ENCODE measurements at places on chromosomes 1 and 21. TPM values are rescaled to one million over a fixed set of nuclear protein-coding genes. Genes with fewer than 3 reads are reported as not detected.

The DNALI1 gene
- total RNA-seq, result not detected

The GIPC2 gene
- 0.04 TPM for total RNA-seq

The SLC44A5 gene
- not detected for total RNA-seq

The LCE1A gene
- not detected for total RNA-seq

The KCNK1 gene
- total RNA-seq, result not detected

The ABCA4 gene
- 0.25 TPM for total RNA-seq

The PALMD gene
- total RNA-seq, result not detected

The FAM72C gene
- total RNA-seq, result 13.7 TPM

The FAM151A gene
- total RNA-seq, result not detected

The WLS gene
- total RNA-seq, result not detected

The MIXL1 gene
- 20.8 TPM for total RNA-seq

The ZNF648 gene
- not detected for total RNA-seq

The CAPN8 gene
- not detected for total RNA-seq

The VHLL gene
- not detected for total RNA-seq

The RBM15 gene
- total RNA-seq, result 150 TPM

The GNAT2 gene
- not detected for total RNA-seq

The GUCA2A gene
- not detected for total RNA-seq

The ASCL5 gene
- not detected for total RNA-seq

The FBXO2 gene
- not detected for total RNA-seq

The C8B gene
- total RNA-seq, result not detected

The RNF207 gene
- not detected for total RNA-seq

The NUP210L gene
- total RNA-seq, result not detected

The WDTC1 gene
- 44.1 TPM for total RNA-seq

The CLEC20A gene
- total RNA-seq, result not detected

The LDLRAD1 gene
- not detected for total RNA-seq

The DPYD gene
- 40.8 TPM for total RNA-seq

The SIK1 gene
- 2.7 TPM for total RNA-seq

The C1orf94 gene
- not detected for total RNA-seq

The EDN2 gene
- not detected for total RNA-seq

The UBXN10 gene
- not detected for total RNA-seq

The KPRP gene
- total RNA-seq, result not detected

The ACTL8 gene
- total RNA-seq, result not detected

The ZBTB8A gene
- not detected for total RNA-seq

The ADGRB2 gene
- total RNA-seq, result 28.5 TPM

The DRAM2 gene
- total RNA-seq, result 142 TPM

The PROK1 gene
- total RNA-seq, result not detected
